Activated T-cell treated with anti-CD3 and anti-CD28 coated beads, Interleukin-2, amount 50 U/mL, for 1 hour (primary cell): ENCODE measurements at places on chromosomes 12 and 14.

- DNase-seq: no peak
These were observed 7.4 kb downstream of the ZBTB39 start for GRCh38 chr12:56998981-56999380.

GRCh38 chr12:132452596-132453350, 37.2 kb upstream of the FBRSL1 start:
- DNase-seq: no peak

GRCh38 chr14:33934043-33934750, 16.7 kb downstream of the EGLN3 start:
- no peak for DNase-seq

DNA sequence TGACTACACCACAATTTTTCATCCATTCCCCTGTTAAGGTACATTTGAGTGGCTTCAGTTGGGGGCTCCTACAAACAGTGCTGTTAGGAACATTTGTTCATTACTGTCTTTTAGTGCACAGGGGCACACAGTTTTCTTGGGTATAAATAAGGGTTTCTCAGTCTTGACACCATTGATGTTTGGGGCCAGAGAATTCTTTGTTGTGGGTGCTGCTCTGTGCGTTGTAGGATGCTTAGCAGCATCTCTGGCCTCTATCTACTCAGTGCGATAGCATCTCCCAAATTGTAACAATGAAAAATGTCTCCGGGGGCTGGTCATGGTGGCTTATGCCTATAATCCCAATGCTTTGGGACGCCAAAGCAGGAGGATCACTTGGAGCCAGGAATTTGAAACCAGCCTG, 153.0 kb upstream of the MYL2 start:
- DNase-seq: no peak

GRCh38 chr14:104138098-104138717, at the start of gene KIF26A:
Gene KIF26A, plus strand, starts transcription at chr14:104138587. Its CDS starts 136 bp downstream, at chr14:104138723.
- peak; percentile 39 for DNase-seq

GRCh38 chr12:16347391-16348298, at the start of gene MGST1:
Gene MGST1, plus strand, starts transcription at chr12:16347645. Its CDS starts 6,608 bp downstream, at chr12:16354253.
- no peak for DNase-seq

GRCh38 chr12:88860851-88861250, 280.6 kb upstream of the KITLG start:
- DNase-seq: no peak

GRCh38 chr14:89178800-89179535, 238.1 kb downstream of the FOXN3 start:
- no peak for DNase-seq

DNA sequence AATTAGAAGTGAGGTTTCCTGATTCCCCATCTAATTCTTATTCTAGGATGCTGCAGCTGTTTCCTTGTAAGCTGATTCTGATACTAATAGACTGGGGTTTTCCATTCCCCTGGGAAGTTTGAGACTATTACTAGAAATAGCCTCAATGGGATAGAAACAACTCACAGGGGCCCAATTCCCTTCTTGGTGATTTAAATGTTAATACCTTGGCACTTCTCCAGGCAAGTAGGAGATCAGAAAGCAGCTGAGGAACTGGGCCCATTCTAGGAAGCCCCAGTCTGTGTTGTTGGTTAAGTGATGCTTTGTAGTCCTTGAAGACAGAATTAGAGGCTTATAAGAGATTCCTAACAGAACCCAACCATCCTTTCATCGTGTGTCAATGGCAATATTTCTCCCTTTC, 407.0 kb upstream of the SEL1L start:
- DNase-seq: no peak

GRCh38 chr12:96392397-96392796, 7.8 kb downstream of the CDK17 start:
- no peak for DNase-seq
